NCI-H1417 (cell line): ENCODE measurements at places on chromosomes 5 and 9.
A peak's percentile ranks its signal among the peaks of the same experiment; 100 is the strongest.

- DNase-seq = peak; percentile 49
Measured at GRCh38 chr9:87812375-87813118, 70.1 kb upstream of the SPATA31E1 start.

DNA sequence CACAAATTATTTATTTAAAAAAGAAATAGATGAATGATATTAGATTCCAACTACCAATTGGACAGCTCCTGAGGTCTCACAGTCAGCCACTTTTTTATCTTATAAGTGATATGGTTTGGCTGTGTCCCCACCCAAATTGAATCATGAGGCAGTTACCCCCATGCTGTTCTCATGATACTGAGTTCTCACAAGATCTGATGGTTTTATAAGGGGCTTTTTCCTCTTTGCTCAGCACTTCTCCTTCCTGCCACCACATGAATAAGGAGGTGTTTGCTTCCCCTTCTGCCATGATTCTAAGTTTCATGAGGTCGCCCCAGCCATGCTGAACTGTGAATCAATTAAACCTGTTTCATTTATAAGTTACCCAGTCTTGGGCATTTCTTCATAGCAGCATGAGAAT lies 12.9 kb downstream of the NLN start:
- DNase-seq = no peak

DNA sequence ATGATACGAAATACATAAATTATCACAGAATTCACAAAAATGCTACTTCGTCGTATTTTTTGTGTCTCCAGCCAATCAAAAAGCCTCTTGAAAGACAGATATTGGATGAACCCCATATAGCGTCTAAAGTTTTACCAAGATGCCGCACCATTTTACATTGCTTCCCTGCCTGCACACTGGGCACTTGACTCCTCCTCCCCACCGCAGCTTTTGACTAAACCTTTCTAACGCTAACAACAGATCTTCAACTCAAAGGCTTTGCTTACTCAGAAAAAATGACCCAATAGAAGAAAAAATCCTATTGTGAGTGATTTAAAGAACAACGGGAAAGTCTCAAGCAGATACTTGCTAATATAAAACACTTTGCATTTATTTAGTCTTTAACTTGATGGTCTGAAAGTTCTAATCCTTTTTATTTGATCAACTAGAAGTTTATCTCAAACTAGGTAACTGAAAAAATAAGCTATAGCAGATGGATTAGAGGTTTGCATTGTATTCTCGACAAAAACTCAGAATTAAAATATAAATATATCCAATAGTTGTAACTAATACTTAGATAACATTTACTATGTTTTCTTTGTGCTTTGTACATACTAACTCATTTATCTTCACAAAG lies 609.1 kb upstream of the DMAC1 start:
- no peak for DNase-seq

DNA sequence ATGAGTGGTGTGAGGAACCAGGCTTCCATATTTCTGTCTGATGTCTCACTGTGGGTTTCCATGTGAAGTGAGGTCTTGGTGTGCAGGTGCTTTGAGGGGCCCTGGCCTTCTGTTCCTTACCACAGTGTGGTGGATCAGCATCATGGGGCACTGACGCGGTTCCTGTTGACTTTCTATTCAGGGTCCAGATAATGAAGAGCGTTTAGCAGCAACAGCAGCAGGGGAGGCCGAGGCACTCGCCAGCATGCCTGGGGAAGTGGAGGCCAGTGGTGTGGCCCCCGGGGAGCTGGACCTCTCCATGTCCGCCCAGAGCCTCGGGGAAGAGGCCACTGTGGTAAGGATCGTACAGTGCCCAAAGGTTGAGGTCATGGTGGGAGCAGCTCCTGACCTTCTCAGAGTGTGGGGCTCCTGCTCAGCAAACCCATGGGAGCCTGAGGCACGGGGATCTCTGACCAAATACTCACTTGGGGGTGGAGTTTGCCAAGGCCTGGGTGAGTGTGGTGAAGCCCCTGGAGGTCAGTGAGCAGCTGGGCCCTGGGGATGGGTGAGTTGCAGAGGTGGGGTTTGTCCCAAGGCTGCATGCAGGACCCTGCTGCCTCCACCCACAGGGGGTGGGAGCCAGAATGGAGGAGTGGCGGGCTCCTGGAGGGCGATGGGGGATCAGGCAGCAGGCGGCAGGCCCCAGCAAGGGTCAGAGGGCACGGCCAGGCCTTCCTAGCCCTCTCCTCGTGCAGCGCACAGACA lies 61.2 kb downstream of the COL15A1 start:
- no peak for DNase-seq

- DNase-seq = no peak
Measured at GRCh38 chr5:109309326-109310063, 100.3 kb downstream of the PJA2 start.

GRCh38 chr5:76040806-76041205 lies 42.4 kb upstream of the SV2C start:
- DNase-seq = no peak

DNA sequence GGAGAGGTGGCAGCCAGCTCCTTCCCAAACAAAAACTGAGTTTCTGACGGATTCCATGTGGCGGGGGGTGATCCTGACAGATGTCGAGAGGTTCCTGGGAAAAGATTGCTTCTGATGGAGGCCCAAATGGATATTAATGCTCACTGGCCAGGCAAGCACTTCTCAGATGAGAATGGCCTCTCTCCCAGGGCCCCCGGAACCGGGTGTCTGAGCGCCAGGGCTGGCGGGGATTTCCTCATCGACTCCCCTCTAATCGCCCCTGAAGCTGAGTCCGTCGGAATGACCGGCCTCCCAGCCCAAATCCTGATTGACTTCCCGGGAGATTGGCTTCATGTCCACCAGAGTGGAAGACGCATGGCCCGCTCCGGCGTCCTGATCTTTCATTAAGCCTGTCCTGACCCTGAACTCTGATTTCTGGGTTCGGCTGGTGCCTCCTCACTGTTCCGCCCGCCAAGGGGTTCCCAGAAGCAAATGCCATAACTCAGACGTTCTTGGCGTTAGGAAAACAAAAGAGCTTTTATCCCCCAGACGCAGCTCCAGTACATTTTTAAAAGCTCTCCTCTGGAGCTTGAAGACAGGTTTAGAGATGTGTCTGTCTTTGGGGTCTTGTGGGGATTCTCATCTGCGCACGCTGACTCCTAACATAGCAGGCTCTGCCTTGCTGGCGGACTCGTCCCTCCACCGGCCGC lies 17.6 kb downstream of the FIBCD1 start:
- no peak for DNase-seq

DNA sequence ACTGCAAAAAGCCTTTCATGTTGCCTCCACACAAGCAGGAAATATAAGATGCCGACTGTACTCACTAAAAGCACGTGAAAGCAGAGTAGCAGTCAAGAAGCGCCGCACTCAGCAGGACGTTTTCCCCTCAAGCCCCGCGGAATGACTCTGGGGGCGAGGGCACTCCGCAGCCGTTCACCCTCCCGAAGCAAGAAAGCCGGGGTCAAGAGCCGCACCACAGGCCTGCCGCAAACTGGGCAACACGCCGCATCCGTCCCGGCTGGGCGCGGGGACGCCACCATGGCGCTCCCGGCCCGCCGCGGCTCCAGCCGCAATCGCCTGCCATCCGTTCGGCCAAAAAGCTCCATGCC lies 364 bp downstream of the RPS6 start:
- DNase-seq = peak; percentile 20

DNA sequence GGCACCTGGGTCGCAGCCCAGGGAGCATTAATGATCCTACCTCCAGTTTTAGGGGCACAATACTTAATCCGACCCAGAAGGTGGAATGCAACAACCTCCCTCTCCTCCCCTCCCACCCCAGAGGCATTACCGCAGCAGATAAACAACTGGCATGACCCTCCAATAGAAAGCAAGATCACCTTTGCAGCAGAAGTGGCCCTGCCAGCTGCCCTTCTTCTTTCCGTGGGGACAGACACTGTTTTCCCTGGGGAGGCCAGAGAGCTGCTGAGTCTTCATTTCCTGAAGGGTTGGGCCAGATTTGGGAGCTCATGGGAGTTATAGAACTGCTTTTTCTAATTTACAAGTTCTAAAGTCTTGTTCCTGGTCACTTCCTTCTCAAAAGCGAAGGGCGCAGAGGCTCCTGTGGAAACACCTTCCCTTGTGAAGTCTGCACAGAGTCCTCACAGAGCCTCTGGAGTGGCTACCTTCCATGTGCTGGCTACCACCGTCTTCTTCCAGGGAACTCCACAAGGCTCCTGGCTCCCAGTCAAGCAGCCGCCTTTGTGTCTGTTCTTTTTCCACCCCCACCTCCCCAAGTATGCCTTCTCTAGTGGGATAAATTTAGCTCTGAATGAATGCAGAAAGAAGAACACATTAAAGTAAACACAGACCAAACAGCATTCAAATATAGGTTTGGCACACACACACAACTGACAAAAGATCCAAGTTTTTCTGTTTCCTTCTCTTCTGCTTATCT lies 8.0 kb upstream of the PALM2AKAP2 start:
- DNase-seq = no peak

GRCh38 chr9:25117791-25118190 lies 560.5 kb downstream of the TUSC1 start:
- no peak for DNase-seq

DNA sequence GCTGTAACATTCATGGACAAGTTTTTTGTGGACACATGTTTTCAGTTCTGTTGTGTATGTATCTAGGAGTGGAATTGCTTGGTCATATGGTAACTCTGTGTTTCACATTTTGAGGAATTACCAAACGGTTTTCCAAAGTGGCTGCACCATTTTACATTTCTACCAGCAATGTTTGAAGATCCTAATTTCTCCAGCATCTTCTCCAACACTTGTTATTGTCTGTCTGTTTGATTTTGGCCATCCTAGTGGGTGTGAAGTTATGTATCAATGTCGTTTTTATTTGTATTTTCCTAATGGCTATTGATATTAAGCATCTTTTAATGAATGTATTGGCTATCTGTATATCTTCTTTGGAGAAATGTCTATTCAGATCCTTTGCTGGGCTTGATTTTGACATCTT lies 6.9 kb downstream of the TMEFF1 start:
- DNase-seq = no peak

GRCh38 chr9:131480258-131480657 lies 22.5 kb upstream of the POMT1 start:
- DNase-seq = no peak

DNA sequence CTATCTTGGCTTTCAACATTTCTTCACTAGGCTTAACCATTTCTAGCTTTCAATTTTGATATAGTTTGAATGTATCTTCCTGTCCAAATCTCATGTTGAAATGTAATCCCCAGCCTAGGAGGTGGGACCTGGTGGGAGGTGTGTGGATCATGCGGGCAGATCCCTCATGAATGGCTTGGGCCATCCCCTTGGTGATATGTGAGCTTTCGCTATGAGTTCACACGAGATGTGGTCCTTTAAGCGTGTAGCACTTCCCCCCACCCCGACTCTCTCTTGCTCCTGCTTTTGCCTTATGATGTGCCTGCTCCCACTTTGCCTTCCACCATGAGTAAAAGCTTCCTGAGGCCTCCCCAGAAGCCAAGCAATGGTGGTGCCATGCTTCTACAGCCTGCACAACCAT lies 40.6 kb downstream of the PHAX start:
- no peak for DNase-seq

- DNase-seq = no peak
Measured at GRCh38 chr5:64818245-64818644, 49.5 kb downstream of the CWC27 start.

DNA sequence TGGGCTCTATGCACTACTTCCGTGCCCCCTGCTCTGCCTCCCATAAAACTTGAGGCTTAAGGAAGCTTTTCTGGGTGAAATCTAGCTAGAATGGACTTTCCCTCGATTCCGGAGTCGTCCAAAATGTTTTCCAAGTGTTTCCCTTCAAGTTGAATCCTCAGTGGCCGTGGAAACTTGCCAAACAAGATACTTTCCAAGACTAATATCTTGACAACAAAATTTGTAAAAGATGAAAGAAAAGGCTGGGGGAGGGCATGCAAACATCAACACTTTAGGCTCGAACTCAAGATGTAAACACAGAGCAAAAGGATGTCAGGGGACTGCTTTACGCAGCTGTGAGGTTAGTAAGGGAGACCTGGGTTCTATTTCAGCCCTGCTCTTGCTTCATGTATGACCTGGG lies 482.8 kb upstream of the KLF4 start:
- DNase-seq = no peak

- DNase-seq = no peak
Measured at GRCh38 chr5:58077416-58077815, 382.5 kb downstream of the PLK2 start.

DNA sequence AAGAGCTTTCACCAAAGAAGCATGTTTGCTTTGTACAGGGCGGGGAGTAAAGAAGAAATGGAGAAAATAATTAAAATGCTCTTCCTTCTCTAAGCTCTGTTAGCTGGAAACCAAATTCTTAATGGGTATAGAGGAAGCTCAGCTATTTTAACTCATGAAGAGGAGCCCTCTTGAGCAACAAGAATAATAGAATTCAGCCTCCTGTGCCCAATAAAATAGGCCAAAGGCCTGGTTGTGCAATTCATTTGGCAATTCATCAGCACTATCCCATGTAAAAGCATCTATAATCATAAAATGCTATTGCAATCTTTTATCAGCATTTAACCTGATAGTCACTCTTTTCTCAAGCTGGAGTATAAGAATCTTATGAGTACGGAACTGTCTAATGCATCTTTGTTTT lies 133.6 kb upstream of the CDH6 start:
- DNase-seq = no peak

DNA sequence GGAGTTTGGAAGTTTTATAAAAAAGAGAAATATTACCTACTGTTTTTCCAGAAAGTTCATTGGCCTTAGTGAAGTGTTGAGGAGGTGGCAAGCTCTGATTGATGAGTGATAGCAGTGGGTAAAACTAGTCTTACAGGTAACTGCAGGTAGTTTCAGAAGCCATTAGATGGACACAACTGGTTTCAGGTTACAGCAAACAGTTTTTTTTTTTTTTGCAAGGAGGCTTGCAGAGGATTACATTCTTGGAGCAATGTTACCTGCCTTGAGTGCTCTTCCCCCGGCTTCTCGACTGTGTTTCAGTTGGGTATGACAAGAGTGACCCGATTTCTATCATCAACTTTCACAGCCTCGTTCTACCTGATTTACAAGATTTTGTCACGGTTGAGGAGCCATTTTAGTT lies 333.4 kb downstream of the YTHDC2 start:
- no peak for DNase-seq

DNA sequence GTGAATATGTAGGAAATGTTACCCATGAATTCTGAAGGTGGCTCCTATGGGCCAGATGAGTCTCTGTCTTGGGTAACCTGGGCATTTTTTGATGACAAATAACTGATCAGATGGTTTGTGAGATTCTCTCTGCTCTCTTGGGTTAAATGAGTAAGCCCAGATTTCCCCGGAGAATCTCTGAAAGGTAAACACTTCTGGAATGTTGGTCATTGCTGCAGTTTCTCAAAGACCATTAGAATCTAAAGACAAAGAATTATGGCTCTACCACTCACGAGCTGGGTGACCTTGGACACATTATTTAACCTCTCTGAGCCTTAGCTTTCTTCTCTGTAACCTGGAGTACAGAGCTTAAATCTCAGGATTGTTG lies 191.2 kb downstream of the DAB2IP start:
- no peak for DNase-seq

DNA sequence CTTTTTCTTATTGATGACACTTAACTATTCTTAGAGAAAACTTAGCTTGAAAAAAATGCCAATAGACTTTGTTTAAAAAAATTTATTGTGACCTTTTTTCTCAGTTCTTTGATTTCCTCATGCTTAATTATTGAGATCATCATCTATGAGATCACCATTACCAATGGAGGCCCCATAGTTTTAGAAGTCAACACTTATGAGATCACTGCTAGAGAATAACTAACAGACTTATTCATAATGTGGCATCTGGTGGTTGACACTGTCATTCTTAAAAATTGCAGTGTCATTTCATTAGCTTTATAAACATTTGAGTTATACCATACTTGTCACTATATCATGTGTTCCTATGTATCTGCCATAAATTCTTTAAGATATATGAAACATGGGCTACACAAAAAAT lies 14.9 kb upstream of the FEM1C start:
- DNase-seq = no peak

- no peak for DNase-seq
Measured at GRCh38 chr9:105066275-105066865, 138.4 kb upstream of the ABCA1 start.
